ENCODE measurements at places on chromosomes 6 and 20.

- no peak for DNase-seq
These were observed 111.0 kb upstream of the RALGAPA2 start for GRCh38 chr20:20823476-20823881.

DNA sequence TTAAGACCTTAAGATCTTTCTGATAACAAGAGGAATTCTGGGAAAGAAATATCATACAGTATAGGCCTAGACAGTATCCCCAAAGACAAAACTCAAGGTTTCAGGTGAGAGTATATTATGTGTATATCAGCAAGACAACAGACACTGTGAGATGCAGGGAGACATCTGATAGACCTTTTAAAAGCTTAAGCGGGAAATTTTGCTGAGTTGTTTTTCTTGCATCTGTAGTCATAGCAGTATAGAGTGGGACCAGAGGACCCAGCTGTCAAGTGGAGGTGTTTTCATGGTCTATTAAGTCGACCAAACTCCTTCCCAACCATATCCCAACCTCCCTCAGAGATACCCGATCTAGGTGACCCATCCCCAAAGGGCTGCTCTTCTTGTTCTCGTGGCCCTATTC is 98.1 kb upstream of the THEMIS start:
- no peak for DNase-seq

GRCh38 chr6:9307786-9308185 is 872.4 kb upstream of the SLC35B3 start:
- DNase-seq, result peak; percentile 73

GRCh38 chr6:138382498-138383265 is 5.0 kb downstream of the SMIM28 start:
- DNase-seq, result peak; percentile 98

GRCh38 chr20:53901497-53902096 is 168.8 kb downstream of the BCAS1 start:
- no peak for DNase-seq

DNA sequence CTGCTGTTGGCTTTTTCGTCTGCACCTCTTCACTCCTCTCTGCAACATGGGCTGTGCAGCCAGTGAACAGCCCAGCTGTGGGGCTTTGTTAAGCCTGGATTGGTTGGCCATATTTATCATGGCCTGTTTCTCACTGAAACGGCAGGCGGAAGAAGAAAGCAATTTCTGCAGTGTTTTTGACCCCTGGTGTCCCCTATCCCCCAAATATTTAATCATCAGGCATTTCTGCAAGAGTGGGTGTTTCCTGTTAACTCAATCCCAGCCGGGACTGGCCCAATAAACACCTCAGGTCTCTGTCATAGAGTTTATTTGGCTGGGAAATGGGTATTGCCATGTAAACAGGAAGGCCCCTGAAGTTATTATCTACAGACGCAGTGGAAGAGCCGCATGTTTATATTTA is 174.8 kb upstream of the SUPT3H start:
- DNase-seq, result no peak

DNA sequence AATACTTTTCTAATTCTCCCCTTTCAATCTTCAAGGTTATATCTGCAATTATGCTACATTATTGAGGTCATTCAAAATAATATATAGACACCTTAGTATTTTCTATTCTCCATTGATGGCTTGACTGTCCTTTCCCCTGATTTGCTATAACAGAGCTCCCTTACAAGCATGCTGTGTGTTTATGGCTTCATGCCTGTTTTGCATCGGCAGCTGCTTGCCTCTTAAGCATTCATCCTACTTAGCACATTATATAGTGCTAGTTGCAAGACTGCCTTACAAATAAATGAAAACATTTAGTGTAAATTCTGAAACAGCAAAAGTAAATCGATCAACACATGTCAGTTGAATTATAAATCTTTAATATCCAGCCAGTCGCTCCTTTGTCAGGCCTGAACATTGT is 476.2 kb upstream of the POU3F2 start:
- DNase-seq, result no peak

GRCh38 chr6:16471222-16471909 is 233.0 kb downstream of the GMPR start:
- DNase-seq, result no peak

DNA sequence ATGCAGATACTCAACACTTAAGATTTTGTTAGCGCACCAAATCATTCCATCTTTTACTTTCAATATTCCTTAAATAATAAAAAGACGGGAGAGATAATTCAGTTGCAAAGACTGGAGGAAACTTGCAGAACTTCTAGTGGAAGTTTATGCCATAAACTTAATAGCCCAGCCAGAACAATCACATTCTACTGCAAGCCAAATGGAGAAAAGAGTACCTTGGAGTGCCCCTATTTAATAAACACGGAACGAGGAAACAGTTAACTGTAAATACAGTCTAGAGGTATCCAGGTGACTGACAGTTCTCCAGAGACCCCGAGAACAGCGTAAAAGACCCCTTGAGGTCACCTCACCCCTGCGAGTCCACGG is 635 bp downstream of the SLC35B3 start:
- no peak for DNase-seq

DNA sequence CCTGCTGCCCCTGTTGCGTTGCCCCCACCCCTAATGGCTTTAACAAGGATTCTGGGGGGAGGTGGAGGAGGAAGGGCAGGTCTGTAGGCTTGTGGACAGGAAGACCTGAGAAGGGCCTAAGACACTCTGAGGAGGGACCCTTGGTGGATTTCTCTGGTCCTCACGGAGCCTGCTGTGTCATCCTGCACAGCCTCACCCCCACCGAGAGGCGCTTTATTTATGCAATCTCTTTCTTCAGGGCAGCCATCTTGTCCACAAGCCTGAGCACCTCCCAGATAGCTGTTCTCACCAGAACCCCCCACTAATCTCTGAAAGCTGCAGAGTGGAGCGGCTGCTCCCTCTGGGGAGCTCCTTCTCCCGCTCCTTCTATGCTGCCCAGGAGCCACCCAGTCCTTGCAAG is 59.3 kb upstream of the MLN start:
- DNase-seq, result no peak

DNA sequence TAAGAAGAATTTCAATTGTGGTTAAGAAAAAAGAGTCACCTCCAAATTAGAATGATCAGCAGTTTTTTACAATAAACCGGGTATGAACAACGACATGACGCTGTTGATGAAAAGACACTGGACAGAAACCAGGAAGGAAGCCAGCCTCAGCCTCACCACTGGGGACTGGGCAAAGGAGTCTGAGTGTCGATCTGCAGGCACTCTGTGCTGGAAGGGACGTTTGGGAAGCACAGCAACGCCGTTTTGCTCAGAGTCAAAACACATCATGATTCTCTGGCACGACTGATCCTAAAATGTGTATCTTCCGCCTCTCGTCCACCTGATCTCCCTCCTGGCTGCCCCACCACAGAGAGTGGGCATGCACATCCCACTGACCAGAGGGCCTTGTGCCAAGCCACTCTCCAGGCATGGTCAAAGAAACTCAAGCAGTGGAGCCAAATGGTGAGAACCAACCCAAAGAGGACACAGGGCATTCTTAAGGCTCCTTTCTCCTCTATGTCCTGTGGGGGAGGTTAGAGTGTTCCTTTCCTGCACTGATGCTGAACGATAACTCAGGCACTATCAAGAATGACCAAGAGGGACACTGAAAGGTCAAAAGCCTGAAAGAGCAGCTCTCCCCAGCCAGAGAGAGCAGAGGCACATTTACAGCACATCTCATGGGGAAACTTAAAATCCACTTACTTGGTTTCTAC is 68.8 kb downstream of the AGPAT4 start:
- no peak for DNase-seq

- no peak for DNase-seq
These were observed 36.2 kb upstream of the BAG2 start for GRCh38 chr6:57135885-57136284.

- DNase-seq, result no peak
These were observed 57.4 kb upstream of the SLCO4A1 start for GRCh38 chr20:62584671-62585460.

DNA sequence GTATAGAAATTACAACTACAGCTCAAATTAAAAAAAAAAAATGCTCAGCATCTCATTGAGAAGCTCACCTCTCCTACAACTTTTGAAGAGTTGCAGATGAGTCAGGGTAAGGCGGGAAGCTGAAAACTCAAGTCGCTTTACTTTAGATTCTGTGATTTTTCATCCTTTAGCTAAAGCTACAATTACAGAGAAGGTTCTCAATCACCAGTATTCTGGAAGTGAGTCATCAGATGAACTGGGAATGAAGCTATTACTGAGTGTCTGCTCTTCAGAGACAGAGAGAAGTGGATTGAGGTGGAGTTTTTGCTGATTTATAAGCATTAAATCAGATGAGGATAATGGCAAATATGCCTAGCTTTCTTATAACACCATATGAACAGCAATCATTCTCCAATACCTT is 91.9 kb downstream of the TFAP2A start:
- no peak for DNase-seq

- no peak for DNase-seq
These were observed 3.8 kb downstream of the MUC21 start for GRCh38 chr6:30987304-30987703.

GRCh38 chr6:125486881-125487280 is 185.1 kb upstream of the HDDC2 start:
- DNase-seq, result no peak

DNA sequence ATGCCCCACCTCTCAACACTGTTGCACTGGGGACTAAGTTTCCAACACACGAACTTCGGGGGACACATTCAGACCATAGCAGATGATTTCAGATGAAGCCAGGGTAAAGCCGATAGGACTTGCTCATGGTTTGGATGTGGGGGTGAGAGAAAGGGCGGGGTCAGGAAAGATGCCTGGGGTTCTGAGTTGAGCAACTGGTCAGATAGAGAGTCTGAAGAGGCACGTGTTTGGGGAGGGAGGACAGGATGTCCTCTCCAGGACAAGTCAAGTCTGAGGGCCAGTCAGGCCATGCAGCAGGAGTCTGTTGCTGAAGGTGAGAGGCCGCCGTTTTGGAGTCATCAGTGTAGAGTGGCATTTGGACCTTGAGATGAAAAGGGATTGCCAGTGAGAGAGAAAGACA is 197.9 kb upstream of the SNX9 start:
- no peak for DNase-seq

DNA sequence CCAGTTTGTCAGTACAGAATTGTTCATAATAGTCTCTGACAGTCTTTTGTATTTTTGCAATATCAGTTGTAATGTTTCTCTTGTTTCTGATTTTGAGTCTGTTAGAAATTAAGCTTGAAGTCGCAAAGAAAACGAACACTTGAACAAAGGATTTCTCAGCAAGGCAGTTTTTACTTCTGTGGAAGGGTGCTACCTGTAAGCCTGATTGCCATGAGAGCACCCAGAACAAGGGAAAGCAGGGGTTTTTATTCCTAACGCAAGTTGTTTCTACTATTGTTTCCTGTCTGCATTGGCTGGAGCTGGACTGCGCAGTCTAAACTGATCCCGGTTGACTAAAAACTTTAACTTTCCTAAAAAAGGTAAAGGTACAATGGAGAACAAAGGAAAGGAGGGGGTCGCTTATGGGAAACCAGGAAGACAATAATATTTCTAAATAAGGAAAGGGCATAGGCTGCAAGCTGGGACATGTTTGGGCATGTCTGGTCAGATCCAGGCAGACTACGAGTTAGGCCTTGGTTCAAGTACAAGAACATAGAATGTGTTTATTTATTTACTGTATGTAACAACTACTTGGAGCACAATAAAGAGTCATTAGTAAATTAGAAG is 28.5 kb downstream of the HLA-B start:
- no peak for DNase-seq

GRCh38 chr20:56842056-56842455 is 212.9 kb downstream of the TFAP2C start:
- no peak for DNase-seq

- DNase-seq, result no peak
These were observed 117.9 kb downstream of the GMDS start for GRCh38 chr6:2127484-2127911.

GRCh38 chr6:12841619-12842018 is 125.1 kb downstream of the PHACTR1 start:
- no peak for DNase-seq

Data from NCI-H146 (cell line).